ENCODE measurements at places on chromosomes 12 and 14.

- no peak for DNase-seq
Observed at GRCh38 chr12:29889737-29890136, 106.0 kb upstream of the TMTC1 start.

GRCh38 chr12:11689591-11690186 lies 40.2 kb downstream of the ETV6 start:
- DNase-seq = no peak

DNA sequence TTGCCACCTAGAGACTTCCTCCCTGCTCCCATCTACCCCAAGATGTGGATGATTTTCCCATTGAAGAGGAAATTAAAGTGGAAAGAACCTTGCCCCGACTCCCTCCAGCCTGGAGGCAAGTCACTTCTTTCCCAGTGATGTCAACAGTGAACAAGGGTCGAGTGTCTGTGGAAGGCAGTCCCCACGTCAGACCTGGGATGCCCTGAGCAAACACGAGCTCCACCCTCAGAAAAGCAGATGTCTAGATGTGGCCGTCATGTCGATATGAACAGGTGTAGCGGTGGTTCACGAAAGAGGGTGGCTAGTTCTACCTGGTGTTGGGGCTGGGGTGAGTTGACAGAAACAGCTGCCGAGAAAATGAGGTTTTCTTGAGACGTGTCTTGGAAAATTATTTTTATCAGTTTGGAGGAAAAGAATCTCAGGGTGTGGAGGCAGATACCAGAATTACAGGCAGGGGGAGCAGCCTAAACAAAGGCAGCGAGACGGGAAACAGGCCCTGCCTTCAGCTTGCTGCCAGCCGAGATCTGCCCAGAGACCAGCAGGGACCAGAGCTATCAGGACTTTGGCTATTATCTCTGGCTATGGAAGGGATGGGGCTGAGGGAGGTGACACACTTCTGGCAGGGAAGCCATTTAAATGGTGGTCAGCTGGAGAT lies 25.9 kb downstream of the SYNDIG1L start:
- DNase-seq = no peak

- no peak for DNase-seq
Observed at GRCh38 chr12:52190860-52191729, 719 bp downstream of the KRT80 start.

GRCh38 chr12:93363841-93364297 lies 13.9 kb upstream of the NUDT4 start:
- no peak for DNase-seq

- peak; percentile 46 for DNase-seq
Observed at GRCh38 chr12:120971299-120972180, 6.8 kb upstream of the HNF1A start.

GRCh38 chr12:126534495-126534894 lies 1469.3 kb downstream of the AACS start:
- DNase-seq = no peak
